ENCODE measurements at places on chromosomes 2 and 18. TPM values are rescaled to one million over a fixed set of nuclear protein-coding genes. Genes with fewer than 3 reads are reported as not detected.

Gene MROH2A
- total RNA-seq = not detected

Gene MOCOS
- 5.8 TPM for total RNA-seq

Gene IL18R1
- total RNA-seq = 18.2 TPM

Gene CNOT9
- 36.2 TPM for total RNA-seq

Gene AGAP1
- total RNA-seq = 26.5 TPM

Gene LINC00305
- not detected for total RNA-seq

Gene RHBDD1
- 31.9 TPM for total RNA-seq

Gene DTYMK
- total RNA-seq = 22.1 TPM

Gene SAG
- not detected for total RNA-seq

Gene KHK
- total RNA-seq = 4.7 TPM

Gene NFATC1
- 35.4 TPM for total RNA-seq

Gene FAHD2B
- total RNA-seq = 6.9 TPM

Gene HOXD12
- not detected for total RNA-seq

Gene FIGLA
- not detected for total RNA-seq

Gene ABCG8
- not detected for total RNA-seq

Measured in mesenteric fat pad (tissue), 1 donor.